RPMI7951 (cell line): ENCODE measurements at places on chromosomes 4 and X. TPM values are rescaled to one million over a fixed set of nuclear protein-coding genes. Genes with fewer than 3 reads are reported as not detected.
A peak's percentile ranks its signal among the peaks of the same experiment; 100 is the strongest.

ATP5ME gene
- 217 and 228 TPM in 2 replicates for total RNA-seq

GRID2 gene
- under 0.01 and 0.12 TPM in 2 replicates for total RNA-seq

ENAM gene
- not detected in 2 replicates for total RNA-seq

JAKMIP1 gene
- total RNA-seq, result not detected in 2 replicates

RGN gene
- 0.10 TPM in 1 of 2 replicates, not detected in the other for total RNA-seq

ATP8A1 gene
- 0.12 and 0.39 TPM in 2 replicates for total RNA-seq

CLDN2 gene
- not detected in 2 replicates for total RNA-seq

ALB gene
- not detected in 2 replicates for total RNA-seq

GPAT3 gene
- 24.5 and 25.5 TPM in 2 replicates for total RNA-seq

HEPH gene
- 0.39 TPM in 1 of 2 replicates, not detected in the other for total RNA-seq

NDST4 gene
- total RNA-seq, result not detected in 2 replicates

RAI2 gene
- total RNA-seq, result not detected in 2 replicates

CCNA2 gene
- 187 and 194 TPM in 2 replicates for total RNA-seq

TMPRSS11B gene
- not detected in 2 replicates for total RNA-seq

TCEAL1 gene
- total RNA-seq, result 25.8 and 28.5 TPM in 2 replicates

MAGEA4 gene
- 0.59 and 0.60 TPM in 2 replicates for total RNA-seq

SLC4A4 gene
- total RNA-seq, result under 0.01 and 0.29 TPM in 2 replicates

DNA sequence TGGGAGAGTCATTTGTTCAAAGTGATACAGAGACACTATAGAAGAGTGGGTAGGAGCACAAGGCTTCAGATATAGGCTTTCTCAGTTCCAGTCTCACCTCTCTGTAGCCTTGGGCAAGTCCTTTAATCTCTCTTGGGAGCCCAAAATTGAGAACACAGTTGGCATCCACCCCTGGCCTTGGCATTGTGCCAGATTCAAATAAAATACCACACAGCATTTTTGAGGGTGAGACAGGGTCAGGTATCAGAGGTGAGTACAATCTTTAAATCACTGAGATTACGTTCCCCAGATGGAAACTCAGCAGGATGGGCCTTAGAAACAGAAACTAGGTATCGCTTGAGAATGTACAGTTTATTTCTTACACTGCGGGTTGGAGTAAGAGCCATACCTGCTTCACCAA is 25.2 kb upstream of the SMIM10L2A start:
- no peak for DNase-seq

GRCh38 chr4:168664242-168664891 is 167.5 kb downstream of the PALLD start:
- peak; percentile 34 for DNase-seq

GRCh38 chrX:10017872-10018271 is 50.7 kb downstream of the CLDN34 start:
- peak; percentile 82 for DNase-seq

- DNase-seq, result no peak
Observed at GRCh38 chrX:3653111-3653510, 60.3 kb downstream of the PRKX start.

DNA sequence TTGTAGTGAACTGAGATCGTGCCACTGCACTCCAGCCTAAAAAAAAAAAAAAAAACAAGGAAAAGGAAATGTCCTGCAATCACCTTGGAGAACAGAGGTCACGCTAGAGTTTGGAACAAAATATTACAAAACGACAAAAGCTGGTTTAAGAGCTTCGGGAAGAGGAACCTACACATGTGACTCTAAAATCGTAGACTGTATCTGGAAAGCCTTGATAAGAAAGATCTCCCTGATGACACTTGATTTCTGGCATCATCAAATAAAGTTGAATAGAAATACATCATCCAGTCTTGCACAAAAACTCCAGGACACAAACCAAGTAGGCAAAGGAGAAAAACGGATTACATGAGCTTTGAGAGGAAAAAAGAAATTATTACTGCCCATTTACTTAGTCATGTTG is 31.1 kb upstream of the DOCK11 start:
- no peak for DNase-seq

- no peak for DNase-seq
Observed at GRCh38 chr4:151114986-151115385, 15.6 kb downstream of the RPS3A start.

- DNase-seq, result no peak
Observed at GRCh38 chr4:102547973-102548372, 46.8 kb downstream of the NFKB1 start.

- no peak for DNase-seq
Observed at GRCh38 chr4:19829101-19829500, 422.6 kb upstream of the SLIT2 start.

DNA sequence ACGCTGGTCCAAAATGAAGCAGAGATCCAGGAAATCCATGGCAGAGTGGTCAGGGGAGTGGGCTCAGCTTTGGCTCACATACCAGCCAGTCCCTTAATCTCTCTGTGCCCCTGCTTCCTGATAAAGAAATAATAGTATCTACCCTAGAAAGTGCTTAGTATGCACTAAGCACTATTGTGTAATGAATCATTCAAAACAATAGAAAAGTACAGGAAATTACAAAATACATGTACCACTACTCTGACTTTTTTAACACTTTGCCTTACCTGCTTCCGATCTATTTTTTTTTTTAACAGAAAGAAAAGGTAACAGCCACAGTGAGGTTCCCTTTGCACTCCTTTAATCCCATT is 49.9 kb downstream of the TBC1D9 start:
- DNase-seq, result no peak

- peak; percentile 34 for DNase-seq
Observed at GRCh38 chr4:80336582-80336981, 1.1 kb downstream of the CFAP299 start.

- no peak for DNase-seq
Observed at GRCh38 chr4:98801259-98801725, 127.6 kb downstream of the EIF4E start.

DNA sequence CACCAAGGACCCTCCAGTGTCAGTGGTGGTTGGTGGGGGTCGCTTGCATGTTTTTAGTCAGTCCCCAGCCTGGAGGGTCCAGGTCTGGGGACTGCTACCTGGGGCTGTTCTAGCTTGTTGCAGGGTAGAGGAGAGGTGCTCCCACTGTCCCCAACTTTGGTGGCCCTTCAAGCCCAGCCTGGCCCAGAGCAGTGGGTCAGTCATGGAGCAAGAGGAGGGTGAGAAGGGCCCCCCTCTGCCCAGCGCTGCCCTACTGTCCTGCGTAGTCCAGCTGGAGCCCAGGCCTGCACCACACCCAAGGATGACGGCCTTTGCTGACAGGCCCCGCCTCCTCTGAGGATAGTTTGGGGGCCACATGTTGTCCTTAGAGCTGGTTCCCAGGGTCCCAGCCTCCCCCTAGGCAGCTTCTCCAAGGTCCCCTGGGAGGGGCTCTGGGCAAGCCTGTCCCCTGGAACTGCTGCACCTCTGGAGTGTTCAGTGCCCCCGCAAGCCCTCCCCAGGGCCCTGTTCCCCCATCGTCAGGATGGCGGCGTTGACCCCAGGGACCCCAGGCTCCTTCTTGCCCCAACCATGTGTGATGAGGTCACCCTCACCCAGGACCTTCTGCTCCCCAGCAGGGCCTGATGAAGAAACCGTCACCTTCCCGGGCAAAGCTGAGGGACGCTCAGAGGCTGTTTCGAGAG is 6.8 kb downstream of the CFAP99 start:
- no peak for DNase-seq

- DNase-seq, result no peak
Observed at GRCh38 chr4:133537780-133538281, 388.7 kb downstream of the PCDH10 start.

DNA sequence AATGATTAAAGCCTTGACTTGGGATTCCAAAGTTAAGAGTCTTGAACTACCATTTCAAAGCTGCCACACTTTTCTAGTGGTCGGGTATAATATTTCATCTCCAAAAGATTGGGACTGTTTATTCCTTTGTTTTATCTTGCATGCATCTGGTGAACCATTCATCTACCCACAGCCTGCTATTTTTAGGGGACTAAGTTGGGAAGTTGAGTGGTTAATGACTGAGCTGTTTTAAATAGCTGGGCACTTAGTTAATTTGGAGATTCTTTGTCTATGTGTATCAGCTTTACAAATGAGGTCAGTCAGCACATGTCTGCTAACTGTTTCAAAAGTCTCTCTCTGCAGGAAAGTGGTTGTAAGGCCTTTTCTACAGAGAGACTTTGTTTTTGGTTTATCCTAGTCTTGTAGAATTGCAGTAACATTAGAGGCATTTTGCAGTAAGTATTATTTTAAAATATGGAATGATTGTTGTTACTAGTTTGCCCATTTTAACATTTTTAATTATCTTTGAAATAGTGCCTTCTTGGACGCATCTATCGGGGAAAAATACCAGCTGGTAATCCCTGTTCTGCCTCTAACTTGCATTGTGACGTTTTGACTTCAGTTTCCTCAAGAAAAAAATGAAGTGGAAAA is 8.2 kb downstream of the BMP2K start:
- DNase-seq, result peak; percentile 79

DNA sequence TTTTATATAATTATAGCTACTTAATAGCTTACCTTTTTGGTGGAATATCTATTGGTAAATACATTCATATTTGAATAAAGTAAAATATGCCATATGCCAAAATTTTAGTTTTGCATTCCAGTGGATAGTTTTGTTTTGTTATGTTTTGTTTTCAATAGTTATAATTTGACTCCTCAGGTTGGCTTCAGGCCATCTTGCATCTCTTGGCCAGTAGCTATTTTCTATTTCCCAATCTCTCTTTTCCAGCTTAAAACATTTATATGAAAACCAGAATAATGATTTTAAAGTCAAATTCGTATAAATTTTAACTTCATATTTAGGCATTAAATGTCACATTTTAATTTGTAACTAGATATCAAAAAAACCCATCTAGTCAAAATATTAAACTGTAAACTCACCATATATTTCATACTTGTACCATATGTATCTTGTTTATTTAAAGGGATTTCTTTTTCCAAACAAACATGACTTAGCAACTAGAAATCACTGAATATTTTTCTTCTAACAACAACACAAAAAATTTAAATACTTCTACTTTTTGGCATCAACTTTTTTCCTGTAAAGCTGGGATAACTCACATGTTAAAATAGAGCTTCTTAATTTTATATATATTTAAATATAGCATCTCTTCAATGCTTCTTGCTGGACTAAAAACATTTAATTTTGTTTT is 1209.6 kb downstream of the PCDH7 start:
- no peak for DNase-seq

DNA sequence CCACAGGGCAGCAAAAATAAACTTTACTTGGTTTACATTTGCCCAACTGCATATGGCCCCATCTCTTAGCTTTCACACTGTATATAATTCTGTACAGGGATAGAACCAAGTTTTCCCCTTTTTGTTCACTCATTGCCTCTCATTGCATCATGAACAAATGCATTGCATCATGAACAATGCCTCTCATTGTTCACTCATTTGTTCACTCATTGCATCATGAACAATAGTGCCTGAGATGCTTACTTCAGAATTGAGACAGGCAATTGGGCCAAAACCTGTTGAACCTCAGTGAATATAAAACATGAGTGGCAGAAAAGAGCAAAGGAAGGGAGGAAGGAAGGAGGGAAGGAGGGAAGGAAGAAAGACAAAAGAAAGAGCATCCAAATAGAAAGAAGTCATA is 98.2 kb downstream of the SOWAHB start:
- no peak for DNase-seq

GRCh38 chrX:37958525-37959211 is 47.7 kb upstream of the SYTL5 start:
- peak; percentile 80 for DNase-seq

GRCh38 chr4:2073808-2074481 is 14.8 kb downstream of the NAT8L start:
- no peak for DNase-seq

DNA sequence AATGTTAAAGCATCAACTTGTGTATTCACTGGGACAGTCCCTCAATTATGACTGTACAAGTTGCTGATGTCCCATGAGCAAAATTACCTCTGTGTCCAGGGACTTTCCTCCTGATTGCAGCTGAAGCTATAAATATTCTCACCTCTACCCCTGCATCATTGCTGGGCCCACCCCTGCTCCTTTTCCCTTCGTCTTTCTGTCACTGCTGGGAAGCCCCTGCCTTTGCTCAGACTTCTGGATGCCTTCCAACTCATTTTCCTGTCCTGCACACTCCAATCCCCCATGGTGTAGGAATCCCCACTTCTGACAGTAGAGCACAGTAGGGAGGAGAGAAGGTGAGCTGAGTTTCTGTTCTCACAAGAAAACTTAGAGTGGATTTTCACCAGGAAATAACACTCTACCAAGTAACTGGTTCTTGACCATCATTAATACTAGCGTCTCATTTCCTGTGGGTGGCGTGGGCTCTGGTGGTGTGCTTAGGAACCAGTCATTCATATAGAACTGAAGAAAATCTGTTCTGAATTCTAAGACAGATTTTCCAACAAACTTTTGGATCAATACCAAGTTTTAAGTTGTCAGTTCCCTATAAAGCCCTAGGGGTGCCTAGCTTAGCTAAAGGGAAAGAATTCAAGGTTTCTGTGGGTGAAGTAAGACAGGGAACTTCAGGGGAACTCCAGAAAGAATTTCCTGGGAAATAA is 136.2 kb upstream of the MED14 start:
- peak; percentile 57 for DNase-seq

- no peak for DNase-seq
Observed at GRCh38 chr4:13102092-13102742, 381.9 kb downstream of the RAB28 start.
